Prostate gland (tissue), 2 donors: ENCODE measurements at places on chromosomes 5 and 9. TPM values are rescaled to one million over a fixed set of nuclear protein-coding genes. Genes with fewer than 3 reads are reported as not detected.

Gene PCDHGB2
- total RNA-seq = 5.3 TPM

Gene STPG3
- total RNA-seq = not detected

Gene IL3
- total RNA-seq = not detected

Gene FLT4
- total RNA-seq = 2.9 TPM

Gene VAV2
- 19.5 TPM for total RNA-seq

Gene OR1Q1
- total RNA-seq = not detected

Gene OR1J2
- not detected for total RNA-seq

Gene FOXD4
- total RNA-seq = 0.51 TPM

- no peak for DNase-seq
Measured at GRCh38 chr5:132022737-132023136, 11.3 kb upstream of the ACSL6 start.

- no peak for DNase-seq
Measured at GRCh38 chr5:122286541-122286940, 25.5 kb upstream of the SNCAIP start.

- DNase-seq = no peak
Measured at GRCh38 chr9:86749894-86750255, 197.4 kb downstream of the GAS1 start.

GRCh38 chr9:109872901-109873300 is 92.9 kb downstream of the PALM2AKAP2 start:
- DNase-seq = no peak

GRCh38 chr5:41559184-41559583 is 48.8 kb upstream of the PLCXD3 start:
- no peak for DNase-seq

DNA sequence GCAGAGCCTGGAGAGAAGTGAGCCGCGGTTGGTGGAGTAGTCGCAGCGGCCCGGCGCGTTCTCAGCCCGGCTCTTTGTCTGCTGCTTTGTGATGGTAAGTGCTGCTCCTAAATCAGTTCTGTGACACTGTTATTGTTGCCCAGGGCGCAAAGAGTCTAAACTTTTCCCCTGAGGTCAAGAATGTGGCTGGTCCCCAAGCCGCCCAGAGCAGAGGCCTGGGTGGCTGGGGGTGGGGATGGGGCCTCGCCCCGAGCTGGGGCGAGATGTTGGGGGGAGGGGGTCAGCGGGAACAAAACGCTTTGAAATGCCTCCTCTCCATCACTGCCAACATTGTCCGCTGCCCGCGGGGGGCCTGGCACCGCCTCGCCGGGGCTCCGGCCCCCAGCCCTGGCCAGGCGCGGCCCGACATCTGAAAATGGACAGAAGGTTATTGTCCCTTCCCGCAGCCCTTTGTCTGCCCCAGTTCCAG is 11.7 kb upstream of the CERCAM start:
- DNase-seq = no peak

DNA sequence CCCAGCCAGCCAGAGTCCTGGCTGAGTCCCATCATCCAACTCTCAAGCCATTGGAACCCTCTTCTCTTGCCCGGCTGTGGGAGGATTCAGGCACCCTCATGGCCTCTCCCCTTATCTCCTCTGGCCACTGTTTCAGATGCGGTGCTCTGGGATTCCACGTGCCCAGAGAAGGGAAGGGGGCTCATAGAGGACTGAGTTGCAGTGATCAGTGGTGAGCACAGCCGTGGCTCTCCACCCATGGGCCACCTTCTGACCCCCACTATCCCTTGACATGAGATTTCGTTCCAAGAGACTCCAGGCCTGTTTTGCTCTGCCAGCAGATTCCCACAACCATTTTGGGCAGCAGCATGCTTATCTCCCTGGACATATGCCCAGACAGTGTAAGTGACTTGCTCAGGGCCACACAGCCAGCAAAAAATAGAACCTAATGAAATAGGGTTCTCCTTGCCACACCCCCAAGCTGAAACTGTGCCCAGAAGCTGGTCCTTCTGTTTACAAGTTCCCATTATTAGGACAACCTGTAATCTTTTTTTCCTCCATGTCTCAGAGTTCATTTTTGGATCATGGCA is 2.7 kb downstream of the GPX3 start:
- DNase-seq = peak; percentile 65

GRCh38 chr5:133423618-133424282 is 188.6 kb downstream of the FSTL4 start:
- peak; percentile 17 for DNase-seq

DNA sequence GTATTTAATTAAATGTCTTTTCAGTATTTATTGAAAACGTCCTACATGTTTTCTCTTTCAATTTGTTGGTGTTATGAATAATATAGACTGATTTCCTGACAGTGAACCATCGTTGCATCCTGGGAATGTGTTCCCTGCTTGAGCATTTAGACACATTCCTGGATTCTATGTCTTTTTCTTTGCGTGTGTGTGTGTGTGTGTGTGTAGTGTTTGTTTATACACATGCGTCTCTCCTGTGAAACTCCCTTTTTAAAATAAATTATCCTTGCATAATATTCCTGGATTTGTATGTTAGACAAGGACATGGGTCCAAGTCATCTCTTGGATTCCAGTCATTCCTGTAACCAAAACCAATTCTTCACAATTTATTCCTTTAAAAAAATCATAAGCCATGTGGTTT is 153.4 kb downstream of the HSPA4 start:
- no peak for DNase-seq

- no peak for DNase-seq
Measured at GRCh38 chr9:109459423-109459822, 38.7 kb downstream of the PTPN3 start.

DNA sequence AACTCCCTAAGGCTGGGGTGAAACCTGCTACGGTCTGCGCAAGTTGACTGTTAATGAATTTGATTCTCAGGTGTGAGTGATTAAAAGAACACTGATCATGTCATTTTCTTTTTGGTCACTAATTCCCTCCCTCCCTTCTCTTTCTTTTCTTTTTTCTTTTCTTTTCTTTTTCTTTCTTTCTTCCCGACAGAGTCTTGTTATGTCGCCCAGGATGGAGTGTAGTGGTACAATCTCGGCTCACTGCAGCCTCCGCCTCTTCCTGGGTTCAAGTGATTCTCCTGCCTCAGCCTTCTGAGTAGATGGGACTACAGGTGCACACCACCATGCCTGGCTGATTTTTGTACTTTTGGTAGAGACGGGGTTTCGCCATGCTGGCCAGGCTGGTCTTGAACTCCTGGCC is 2.6 kb downstream of the ANXA1 start:
- DNase-seq = no peak
